IPS DF 19.7 (cell line): ENCODE measurements at places on chromosomes 16 and 17.
A peak's percentile ranks its signal among the peaks of the same experiment; 100 is the strongest.

GRCh38 chr16:77359065-77359502, 75.8 kb downstream of the ADAMTS18 start:
- no peak for DNase-seq

- DNase-seq: no peak
Observed at GRCh38 chr17:77329741-77330531, 189.2 kb downstream of the SEC14L1 start.

- no peak for DNase-seq
Observed at GRCh38 chr16:68090533-68090932, 5.4 kb downstream of the NFATC3 start.

DNA sequence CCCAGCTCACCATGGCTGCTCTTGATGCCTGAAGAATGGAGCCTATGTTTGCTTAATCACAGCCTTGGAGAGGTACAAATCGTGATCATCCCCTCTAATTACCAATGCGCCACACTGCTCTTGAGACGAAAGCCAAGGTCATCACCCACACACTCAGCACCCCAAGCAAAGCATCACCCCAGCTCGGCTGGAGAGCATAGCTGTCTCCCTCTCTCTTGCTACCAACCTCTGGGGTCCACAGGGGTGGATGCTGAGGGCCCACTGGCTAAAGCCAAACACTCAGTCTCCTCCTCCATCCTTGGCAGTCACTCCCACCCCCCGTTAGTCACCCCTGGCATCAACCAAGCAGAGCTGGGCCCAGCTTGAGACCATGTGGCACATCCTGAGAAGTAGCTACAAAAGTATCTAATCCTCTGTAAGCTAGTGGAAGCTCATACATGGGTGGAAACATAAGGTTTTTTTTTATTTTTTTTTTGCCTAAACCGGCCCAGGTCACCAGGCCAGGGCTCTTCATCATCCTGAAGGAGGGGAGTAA, 44.8 kb downstream of the PIMREG start:
- no peak for DNase-seq

DNA sequence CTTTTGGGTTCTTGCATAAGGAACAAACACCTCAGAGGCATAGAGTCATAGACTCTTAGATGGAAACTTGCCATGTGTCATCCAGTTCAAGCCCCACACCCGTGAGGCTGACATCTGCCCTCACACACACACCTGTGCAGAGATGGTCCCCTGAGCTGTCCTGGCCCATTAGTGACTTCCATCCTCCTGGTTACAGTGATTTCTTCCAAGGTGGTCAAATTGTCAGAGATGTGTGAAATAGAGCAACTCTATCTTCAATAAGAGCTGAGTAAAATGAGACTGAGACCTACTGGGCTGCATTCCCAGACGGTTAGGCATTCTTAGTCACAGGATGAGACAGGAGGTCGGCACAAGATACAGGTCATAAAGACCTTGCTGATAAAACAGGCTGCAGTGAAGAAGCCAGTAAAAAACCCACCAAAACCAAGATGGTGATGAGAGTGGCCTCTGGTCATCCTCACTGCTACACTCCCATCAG, 342.2 kb upstream of the TNRC6C start:
- DNase-seq: no peak

DNA sequence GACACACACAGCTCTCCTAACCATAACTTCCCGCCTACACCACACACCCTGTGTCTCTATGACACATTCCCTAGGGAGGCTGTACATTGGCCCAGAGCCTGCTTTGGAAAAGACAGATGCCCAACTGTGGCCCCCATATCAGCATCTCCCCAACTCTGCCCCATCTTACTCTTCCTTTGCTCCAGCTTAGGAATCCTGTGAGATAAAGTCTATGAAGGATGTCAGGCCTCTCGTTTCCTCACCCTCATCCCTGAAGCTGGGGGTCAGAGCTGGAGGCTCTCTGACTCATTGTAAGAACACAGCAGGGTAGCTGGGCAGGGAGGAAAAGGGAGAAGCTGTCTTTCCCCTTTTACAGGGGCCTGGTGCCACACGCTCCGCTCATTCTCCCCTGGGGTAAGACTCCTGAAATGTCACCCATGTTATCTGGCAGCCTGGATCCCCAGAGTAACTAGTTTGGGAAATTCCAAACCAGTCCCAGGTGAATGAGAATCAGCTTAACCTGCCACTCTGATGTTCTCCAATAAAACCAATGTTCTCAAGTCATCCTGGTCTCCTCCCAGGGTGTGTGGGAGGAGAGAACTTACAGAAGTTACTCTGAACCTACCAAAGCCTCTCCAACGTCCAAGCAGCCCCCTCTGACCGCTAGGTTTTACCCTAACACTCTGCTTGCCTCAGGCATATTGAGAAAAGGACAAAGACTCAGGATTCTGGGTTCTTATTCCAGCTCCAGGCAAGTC, 2.8 kb downstream of the RAPGEFL1 start:
- DNase-seq: no peak

GRCh38 chr17:17763734-17764133, 73.1 kb downstream of the SREBF1 start:
- DNase-seq: no peak

DNA sequence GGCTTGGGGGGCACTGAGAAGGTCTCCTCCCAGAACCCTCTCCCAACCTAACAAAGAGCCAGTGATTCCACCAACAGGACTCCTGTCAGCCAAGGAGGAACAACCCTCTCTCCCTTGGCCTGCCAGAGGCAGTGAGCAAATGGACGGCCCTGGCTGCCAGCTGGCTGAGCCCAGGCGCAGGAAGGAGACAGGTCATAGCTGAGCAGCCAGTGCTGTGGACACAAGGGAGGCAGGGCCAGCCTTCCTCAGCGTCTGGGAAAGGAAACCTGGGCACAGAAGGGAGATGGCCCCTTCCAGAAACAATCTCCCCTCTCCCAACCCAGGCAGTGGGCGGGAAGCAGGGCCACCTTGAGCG, 2.1 kb downstream of the MPO start:
- no peak for DNase-seq

DNA sequence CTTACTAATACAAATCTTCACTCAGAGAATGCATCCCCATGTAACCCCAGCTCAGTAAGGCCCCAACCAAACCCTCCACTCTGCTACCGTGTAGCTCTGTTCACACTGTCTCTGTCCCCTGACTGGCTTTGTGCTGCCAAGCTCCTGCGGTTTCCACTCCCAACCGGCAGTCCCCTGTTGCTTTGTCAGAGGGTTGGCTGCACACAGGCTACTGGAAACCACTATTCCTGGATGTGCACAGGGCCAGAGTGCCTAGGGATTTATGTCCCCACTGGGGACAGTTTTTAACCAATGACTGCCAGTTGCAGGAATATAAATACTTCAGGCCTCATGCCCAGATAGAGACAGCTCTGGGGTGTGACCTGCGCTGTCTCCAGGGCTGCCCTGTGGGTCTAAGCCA, 157.1 kb upstream of the C16orf82 start:
- DNase-seq: no peak

DNA sequence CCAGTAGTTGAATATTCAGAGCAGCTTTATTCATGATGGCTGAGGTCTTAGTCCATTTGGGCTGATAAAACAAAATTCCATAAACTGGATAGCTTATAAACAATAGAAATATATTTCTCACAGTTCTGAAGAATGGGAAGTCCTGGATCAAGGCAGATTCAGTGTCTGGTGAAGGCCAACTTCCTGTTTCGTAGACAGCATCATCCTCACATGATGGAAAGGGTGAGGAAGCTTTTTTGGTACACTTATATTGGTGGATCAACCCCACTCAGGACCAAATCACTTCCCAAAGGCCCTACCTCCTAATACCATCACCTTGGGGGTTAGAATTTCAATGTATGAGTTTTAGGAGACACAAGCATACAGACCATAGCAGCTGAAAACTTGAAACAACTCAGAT, 224.2 kb downstream of the CYB561 start:
- no peak for DNase-seq

DNA sequence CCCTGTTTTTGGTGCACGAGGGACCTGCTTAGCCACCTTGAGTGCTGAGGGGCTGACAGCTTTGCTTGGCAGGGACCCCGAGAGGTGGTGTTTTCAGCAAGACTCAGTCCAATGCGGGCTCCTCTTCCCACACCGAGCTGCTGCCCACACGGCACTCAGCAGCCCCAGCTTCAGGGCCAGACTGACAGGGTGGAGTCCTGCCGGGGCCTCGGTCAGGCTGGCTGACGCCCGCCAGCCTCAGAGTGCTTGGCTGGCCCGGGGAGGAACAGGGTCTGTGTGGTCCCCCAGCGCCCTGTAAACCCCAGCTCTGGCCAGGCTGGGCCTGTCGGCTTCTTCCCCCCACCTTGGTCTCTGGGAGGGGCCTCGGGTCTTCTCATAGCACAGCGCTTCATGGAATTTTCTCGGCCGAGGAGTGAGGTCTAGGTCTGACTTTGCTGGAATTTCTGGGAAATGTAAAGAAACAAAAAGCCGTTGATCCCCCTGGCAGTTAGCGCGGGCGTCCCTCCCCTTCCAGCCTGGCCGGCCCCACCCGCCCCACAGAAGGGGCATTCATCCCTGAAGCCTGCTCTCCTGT, 2.6 kb downstream of the SOX8 start:
- DNase-seq: no peak

- no peak for DNase-seq
Observed at GRCh38 chr16:66199189-66199588, 167.3 kb upstream of the CDH5 start.

DNA sequence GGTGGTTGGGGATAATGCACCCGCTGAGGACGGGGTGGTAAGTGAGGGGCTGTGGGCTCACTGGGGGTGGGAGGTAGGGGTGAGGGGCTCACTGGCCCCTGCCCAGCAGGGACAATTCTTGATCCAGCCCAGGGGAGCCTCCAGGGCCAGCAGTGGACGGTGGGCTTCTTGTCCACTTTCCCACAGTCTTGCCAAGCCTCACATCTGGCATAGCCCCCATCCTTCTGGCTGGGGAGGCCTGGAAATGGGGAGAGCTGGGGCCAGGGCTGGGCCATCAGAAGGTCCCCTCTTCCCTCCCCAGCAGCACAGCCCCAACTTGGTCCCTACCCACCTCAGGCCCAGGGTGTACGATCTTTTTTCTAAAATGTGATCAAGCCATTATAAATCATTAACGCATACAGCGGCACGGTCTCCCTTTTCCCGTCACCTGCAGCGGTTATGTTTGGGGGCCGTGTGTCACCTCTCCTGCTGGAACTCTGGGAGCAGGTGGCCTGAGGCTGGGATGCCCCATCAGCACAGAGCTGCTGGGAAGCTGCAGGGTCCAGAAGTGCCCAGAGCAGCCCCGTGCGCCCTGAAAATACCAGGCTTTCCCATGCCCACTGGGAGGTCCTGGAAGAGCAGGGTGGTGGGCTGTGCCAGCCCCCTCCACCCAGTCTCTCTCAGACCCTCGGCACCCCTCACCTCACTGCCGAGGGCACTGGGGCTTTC, 7.2 kb upstream of the SETD6 start:
- no peak for DNase-seq

DNA sequence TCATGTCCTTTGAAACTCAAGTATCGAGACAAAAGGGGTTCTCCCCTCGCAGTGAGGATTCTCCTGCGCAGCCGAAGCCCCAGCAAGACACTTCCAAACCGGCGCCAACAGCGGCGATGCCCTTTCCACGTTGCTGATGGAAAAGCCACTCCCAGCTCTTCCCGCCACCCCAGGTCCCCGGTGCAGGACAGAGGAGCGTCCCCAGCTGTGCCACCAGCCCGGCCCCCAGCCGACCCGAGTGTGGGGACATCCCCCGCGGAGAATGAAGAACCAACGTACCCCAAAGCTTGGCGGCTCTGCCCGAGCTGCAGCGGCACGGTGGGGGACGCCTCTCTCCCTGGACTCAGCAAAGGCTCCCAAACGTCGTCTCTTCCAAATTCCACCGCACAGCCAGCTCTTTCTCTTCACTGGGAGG, 573 bp downstream of the CHST6 start:
- no peak for DNase-seq

DNA sequence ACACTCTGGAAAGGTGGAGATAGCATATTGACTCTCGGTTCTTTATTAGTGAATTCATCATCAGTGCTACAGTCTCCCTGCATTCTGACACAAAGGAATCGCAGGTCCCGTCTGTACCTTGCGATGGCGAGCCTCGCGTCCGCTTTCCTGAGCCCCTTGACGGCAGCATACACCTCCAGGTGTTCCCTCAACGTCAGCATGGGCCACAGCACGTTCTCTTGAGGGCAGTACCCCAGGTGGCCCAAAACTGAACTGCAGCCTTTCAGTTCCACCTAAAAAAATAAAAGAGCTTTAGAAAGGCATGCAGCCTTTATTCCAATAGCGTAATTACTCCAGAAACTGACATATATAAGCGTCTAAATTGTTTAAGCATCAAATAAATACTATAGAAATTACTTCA, 24.2 kb upstream of the ABCA9 start:
- DNase-seq: peak; percentile 59

- no peak for DNase-seq
Observed at GRCh38 chr16:58324792-58325191, 30.0 kb upstream of the PRSS54 start.

GRCh38 chr17:79188048-79188447, 113.4 kb downstream of the ENGASE start:
- no peak for DNase-seq

- no peak for DNase-seq
Observed at GRCh38 chr17:69908626-69909368, 166.2 kb upstream of the KCNJ16 start.

DNA sequence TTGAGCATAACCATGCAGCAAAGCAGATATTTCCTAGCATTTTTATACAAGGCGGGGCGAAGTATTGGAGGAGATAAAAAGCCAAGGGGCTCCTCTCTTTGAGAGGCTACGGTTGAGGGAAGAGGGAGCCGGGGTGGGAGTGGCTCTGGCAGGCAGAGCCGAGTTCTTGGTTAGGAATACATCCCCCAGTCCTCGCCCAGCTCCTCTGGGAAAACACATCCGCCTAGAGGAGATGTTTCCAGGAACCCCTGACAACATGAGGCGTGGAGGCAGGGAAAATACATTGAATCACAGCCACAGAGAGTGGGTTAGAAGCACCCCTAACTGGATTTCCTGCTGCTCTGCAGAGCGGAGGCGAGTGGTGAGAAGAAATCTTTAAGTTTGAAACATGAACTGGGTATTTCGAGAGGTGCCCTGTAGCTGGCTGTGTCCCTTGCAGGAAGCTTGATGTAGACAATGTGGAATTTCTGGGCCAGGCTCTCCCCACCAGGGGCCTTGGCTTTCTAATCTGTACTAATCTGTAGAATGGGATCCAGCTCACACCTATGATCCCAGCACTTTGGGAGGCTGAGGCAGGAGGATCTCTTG, 27.3 kb downstream of the TTYH2 start:
- DNase-seq: no peak

DNA sequence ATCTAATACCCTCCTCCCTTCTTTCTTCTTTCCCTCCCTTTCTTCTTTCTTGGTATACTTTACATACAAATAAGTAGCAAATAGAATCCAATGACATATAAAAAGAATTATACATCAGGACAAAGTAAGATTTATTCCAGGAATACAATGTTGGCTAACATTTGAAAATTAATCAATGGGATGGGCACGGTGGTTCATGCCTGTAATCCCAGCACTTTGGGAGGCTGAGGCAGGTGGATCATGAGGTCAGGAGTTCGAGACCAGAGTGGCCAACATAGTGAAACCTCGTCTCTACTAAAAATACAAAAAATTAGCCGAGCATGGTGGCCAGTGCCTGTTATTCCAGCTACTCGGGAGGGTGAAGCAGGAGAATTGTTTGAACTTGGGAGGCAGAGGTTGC, 72.1 kb downstream of the BCAS3 start:
- DNase-seq: no peak

GRCh38 chr17:12730421-12730820, 58.9 kb upstream of the ARHGAP44 start:
- no peak for DNase-seq

GRCh38 chr17:1484676-1485422, 7.6 kb downstream of the MYO1C start:
- no peak for DNase-seq
